GOT3 (cell line): ENCODE measurements at places on chromosomes 7 and 10.

DNA sequence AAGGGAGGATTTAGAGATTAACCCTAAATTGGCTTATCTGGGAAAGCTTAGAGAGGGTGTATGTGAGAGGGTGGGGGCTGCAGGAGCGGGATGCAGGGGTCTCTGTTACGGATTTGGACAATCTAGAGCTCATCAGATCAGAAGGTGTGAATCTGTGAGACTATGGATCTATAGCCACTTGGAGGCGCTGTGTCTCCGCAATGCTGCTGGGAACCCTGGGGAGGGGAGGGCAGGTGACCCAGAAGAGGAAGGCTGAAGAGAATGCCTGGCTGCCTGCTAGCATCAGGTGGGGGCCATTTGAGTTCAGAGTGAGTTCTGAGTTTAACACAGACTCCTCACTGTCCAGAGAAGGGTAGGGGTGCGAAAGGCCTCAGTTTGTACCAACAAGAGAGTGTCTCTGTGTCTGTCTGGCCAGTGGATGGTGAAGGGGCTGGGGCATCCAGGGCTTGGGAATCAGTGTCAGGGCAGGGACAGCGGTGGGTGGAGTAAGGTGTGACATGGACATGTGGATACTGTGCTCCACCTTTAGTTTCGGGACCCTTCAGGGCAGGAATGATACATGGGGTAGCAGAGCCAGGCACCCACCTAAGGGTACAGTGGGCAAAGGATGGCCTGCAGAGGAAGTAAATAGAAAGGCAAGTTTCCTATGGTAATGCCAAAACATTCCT is 187.3 kb upstream of the PRSS58 start:
- no peak for DNase-seq

DNA sequence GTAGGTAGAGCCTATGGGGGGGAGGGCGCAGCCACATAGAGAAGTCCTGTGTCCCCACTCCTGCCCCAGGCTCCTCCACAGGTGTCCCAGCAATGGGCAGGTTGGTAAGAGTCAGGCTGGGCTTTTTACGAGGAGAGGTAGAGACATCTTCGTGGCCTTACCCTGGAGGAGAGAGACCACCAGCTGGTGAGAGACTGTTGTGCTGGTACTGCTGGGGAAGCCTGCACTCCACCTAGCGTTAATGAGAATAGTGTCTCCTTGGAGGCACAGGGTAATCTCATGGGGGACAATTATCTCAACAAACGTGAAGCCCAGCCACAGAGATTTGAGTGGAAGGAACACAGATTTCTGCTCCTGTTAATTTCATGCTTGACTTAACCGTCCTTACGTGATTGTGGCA is 29.5 kb upstream of the RASGEF1A start:
- no peak for DNase-seq

DNA sequence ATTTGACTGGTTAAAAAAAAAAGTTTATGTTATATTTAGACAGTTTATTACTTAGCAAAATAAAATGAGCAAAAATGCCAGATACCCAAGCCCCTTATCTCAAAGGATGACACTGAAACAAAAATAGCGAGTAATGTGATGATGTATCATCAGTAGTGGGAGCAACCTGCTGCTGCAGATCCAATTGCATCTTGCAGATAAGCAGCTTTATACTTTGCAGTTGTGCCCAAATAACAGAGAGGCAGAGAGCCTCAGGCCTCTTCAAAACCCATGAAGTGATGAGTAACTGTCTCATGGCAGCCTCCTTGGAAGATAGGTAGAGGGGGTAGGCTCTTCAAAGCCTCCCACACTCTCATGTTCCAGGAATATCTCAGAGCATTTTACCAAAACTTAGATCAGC is 468.2 kb upstream of the LRRTM3 start:
- DNase-seq, result no peak

DNA sequence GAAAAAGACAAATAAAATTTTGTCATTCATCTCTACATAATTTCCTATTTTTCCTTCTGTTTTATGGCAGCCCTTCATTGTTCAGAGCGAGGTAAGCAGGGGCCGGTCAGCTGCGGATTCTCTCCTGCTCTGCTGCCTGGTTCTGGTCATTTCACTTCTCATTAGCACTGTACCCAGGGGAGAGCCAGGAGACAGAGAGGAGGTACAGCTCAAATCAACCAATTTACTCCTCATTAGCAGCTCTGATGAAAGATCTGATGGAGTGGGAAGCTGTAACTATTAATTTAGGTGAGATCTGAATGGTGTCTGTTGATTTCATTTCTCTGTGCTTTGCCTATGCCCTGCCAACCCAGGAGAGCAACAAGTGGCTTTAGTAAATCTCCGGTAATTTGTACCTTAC is 241.5 kb upstream of the PFKP start:
- DNase-seq, result no peak

DNA sequence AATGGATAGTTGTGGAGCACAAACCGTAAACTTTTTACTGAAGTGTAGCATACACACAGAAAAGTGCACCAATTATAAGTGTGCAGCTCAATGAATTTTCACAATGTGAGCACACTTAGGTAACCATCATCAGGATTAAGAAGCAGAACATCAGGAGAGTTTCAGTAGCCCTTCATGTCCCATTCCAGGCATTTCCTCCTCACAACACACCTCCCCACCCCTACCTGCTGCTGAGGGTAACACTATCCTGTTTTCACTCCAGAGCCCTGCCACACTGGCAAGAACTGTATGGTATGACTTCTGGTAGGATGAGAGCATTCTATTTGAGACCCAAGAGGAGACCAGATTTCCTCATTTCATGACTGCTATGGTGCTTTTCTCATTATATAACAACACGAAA is 166.5 kb downstream of the PPP1R3A start:
- no peak for DNase-seq
